ENCODE measurements at places on chromosomes 7 and 10.

DNA sequence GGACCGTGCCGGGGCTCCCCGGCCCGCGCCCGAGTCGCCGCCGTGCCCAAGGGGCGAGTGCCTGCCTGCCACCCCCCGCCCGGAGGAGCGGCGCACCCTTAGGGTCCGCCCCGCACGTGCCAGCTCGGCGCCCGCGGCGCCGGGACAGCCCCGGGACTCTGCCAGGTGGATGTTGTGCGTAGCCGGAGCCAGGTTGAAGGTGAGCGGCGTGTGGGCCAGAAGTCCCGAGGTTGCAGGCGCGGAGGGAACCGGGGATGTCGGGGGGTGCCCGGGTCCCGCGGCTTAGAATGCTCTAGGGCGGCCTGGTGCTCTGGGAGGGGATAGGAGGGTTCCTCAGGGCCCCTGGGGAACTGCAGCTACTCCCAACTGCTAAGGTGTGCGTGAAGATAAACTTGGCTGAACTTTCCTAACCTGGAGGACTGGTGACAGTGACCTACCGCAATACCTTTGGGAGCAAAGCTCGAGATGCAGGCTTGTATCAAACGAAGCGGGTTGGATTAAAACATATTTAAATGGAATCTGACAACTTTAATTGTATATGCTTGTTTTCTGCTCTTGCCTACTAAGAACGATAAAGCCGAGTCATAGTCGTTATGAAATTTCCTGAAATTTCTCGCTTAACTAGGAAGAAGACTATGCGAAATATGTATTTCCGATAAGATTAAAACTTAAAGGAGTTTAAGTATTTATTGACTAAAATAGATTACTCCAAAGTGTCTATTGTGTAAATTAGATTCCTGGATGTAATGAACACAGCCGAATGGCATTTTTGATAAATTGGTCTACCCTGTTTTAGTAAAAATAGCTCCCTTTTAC is at the start of gene CUX1:
Gene CUX1, plus strand, starts transcription at position 156 of the 816 bp plus-strand sequence. Its CDS starts 14 bp downstream, at position 170.
- peak; percentile 17 for DNase-seq

DNA sequence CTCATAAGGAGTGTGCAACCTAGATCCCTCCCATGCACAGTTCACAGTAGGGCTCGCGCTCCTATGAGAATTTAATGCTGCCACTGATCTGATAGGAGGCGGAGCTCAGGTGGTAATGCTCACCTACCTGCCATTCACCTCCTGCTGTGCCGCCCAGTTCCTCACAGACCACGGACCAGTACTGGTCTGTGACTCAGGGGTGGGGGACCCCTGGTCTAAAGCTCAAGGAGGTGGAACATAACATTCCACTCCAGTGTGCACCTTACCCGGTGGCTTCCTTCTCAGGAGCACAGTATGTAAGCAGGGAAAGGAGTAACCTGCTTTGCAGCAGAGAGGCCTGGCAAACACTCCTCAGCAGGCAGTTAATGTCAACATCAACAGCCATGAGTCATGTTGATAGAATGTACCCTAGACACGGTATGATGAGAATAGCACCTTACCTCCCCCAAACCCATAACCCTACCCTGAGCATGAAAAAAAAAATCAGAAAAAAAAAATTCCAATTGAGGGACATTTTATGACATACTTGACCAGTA is 273.5 kb downstream of the FGFR2 start:
- no peak for DNase-seq

GRCh38 chr10:5645944-5646617 is 20.3 kb downstream of the ASB13 start:
- DNase-seq = no peak

GRCh38 chr7:90411510-90411909 is 8.2 kb downstream of the CLDN12 start:
- DNase-seq = no peak

- peak; percentile 8 for DNase-seq
Observed at GRCh38 chr10:32150532-32151101, 94.4 kb upstream of the KIF5B start.

GRCh38 chr7:30969604-30969970 is 5.8 kb downstream of the GHRHR start:
- DNase-seq = no peak

DNA sequence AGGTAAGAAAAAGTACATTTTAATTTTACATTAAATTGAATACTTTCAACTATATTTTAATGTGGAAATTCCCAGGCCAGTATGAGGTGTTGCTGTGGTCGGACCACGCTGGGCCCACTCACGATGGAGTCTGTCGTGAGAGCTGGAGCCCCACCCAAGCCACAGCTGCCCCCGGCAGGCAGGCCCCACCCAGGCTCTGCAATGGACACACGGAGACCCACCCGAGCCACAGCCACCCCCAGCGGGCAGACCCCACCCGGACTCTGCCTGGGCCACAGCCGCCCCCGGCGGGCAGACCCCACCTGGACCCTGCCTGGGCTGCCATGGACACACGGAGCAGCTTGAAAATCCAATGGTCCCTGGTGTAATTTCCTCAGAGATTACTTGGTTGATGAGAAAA is 141.3 kb downstream of the PTPRN2 start:
- no peak for DNase-seq

All from CD4-positive, alpha-beta T cell treated with Interleukin-21 for 1 hour (primary cell).